ENCODE measurements at places on chromosomes 2 and 18.

- no peak for DNase-seq
Observed at GRCh38 chr2:120715941-120716340, 19.7 kb upstream of the GLI2 start.

DNA sequence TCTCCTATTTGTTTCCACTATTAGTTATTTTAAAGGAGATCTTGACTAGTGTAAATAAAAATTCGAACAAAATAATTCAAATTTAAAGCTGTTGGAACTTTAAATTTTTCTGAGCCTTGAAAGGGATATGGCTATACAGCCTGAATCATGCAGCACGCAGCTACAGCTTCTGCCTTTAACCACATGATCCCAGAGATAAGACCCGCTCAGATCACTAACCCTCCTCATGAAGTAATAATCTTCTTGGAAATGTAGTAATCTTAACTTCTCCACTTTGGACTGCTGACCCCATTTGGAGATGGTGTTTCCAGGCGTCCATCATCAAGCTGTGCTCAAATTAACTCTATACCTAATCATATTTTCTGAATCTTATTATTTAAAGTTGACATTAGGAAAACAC lies 336.6 kb downstream of the DSC3 start:
- DNase-seq = no peak

DNA sequence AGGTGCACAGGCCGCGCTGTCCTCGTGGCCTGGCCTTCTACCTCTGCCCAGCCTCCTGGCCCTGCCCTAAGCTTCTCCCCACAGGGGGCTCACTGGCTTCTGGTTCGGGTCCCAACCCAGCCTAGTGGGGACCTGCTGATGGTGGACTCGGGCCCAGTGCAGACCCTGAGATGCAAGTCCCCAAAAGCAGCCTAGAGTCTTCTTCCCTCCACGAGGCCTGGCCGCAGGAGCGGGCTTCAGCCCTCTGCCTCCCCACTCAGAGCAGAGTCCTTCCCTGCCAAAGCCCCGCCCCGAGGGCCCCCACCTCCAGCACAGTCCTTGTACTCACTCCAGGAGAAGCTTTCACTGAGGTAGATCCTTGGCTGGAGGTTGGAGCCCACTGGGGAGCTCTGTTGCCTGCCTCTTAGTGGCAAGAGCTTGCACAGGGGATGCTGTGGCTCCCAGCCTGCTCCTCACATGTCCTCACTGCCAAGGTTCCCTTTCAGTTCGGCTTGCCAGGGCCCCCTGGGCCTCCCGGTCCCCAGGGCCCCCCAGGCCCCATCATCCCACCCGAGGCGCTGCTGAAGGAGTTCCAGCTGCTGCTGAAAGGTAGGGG lies 3.6 kb downstream of the ERFE start:
- no peak for DNase-seq

DNA sequence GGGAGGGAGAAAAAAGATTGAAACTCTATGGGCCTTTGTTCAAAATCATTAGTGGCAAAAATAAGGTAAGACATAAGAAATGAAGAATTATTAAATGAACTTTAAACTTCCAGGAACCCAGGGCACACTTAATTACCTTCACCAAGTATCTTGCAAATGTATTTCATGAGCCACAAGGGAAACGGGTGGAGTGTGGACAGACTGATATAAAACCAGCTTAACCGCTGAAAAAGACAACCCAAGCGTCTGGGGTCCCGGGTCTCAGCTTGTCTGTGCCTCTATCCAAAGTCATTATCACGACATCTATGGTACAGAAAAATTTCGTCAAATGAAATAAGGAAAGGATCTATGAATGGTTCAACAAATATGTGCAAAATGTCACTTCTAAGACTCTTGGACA lies 13.9 kb upstream of the MBOAT2 start:
- no peak for DNase-seq

DNA sequence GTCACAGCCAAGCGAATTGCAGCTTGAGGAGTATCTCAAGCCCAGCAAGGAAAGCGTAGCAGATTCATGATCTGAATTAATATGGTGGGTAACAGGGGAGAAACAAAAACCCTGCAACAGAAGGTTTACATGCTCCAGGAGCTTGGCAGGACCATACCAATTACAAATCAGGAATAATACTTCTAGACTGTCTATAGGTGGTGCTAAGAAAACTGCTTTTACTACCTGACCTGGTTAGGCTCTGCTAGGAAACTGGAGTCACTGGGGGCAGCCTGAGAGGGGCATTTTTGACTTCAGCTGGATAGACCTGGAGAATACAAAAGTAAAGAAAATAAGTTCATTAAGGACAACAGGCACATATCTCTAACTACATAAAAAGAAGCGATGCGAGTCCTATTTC lies 24.6 kb upstream of the SPOPL start:
- no peak for DNase-seq

- no peak for DNase-seq
Observed at GRCh38 chr2:36594849-36595248, 3.1 kb downstream of the FEZ2 start.

GRCh38 chr2:20273042-20273441 lies 48.1 kb upstream of the SDC1 start:
- DNase-seq = no peak

- DNase-seq = no peak
Observed at GRCh38 chr2:103959174-103960128, 894.5 kb upstream of the POU3F3 start.

DNA sequence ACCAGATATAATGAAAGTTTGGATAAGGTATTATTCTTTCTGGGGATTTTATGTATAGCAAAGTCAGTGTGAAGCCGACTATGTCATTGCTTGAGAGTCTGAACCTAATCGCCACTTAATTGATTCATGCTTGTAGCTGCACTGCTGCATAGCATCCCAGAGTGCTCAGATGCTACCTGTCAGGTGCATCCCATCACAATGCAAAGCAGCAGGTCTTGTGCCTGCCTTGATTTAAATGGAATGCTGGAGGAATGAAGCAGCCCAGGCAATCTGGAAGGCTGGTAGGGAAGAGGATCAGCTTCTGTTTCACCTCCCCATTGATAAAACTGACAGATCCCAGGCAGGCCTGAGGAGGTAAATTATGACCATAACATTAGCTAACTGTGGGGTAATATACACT lies 40.4 kb upstream of the ATIC start:
- no peak for DNase-seq

- DNase-seq = no peak
Observed at GRCh38 chr2:8819194-8819593, 18.2 kb downstream of the KIDINS220 start.

DNA sequence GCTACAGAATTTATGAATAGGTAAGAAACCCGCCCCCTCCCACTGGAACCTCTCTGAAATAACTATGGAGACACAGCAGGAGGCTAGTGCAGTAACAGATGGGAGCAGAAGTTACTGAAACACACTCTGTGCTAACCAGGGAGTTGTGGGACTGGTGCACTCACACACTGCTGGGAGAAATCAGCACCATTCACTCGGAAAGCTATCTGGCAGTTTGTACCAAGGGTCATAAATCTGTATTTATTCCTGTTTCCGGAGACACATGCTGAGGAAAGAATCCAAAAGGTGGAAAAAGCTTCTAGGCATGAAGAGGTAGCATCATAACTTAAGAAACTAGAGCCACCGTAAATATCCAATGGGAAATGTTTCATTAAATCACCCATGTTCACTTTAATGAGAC lies 39.9 kb downstream of the TGFA start:
- no peak for DNase-seq

DNA sequence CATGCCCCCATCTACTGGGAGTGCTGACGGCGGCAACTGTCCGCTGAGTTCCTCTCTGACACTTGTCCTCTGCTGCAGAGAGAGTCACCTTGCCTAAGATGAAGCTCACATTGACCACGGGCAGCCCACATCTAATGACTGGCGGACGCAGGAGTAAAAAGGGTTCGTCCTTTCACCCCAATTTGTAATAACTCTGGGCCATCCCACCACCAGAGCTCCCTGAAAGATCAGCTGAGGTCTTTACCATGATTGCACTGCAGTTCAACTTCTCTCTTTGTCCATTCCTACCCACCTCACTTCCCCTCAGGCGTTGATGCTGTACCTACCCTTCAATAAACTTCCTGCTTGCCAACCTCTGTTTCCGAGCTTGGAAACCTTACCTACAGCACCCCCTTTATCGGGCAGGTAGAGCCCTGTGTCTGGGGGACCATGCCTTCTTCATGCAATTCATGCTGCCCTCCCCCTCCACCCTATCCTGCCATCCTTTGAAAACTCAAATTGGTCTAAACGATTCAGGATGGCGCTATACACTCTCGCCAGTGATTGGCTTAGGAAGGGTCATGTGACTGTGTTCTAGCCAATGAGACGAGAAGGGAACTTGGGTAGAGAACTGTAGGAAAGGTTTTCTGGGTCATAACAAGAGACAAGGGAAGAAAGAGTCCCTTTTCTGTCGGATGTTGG lies 10.3 kb upstream of the B3GNT2 start:
- no peak for DNase-seq

DNA sequence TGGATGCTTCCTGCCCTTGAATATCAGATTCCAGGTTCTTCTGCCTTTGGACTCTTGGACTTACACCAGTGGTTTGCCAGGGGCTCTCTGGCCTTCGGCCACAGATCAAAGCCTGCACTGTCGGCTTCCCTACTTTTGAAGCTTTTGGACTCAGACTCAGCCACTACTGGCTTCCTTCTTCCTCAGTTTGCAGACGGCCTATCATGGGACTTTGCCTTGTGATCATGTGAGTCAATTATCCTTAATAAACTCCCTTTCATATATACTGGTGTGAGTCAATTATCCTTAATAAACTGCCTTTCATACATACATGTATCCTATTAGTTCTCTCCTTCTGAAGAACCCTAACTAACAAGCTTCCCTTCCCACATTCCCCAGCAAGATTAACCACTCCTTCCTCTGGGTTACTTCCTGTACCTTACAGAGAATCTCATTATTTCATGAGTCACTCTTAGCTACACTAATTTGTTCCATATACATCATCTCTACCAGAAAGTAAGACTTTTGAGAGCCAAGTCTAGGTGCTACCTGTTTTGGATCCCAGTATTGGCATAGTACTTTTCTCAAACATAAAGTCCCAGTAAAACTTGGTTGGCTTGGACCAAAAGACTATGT lies 31.3 kb upstream of the LRATD1 start:
- DNase-seq = no peak

DNA sequence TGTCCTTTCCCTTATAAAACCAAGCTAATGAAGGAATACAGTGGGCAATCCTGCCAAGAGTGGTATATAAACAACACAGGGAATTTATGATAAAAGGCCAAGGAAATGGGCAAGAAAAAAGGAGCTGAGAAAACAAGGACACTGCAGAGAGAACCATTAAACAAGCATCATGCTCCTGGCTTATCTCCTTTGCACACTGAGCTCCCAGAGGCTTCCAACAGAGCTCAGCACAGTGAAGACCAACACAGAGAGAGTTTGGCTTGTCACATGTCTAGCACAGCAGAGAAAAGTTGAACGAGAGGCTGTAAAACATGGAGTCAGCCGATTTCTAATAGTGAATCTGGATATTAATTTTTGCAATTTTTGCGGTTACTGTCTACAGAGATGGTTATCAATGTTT lies 68.0 kb upstream of the KLF7 start:
- DNase-seq = no peak

GRCh38 chr2:119940856-119941255 lies 72.0 kb upstream of the EPB41L5 start:
- no peak for DNase-seq

Data from fibroblast of skin of left biceps (primary cell).